ENCODE measurements at places on chromosomes 12 and 14.

DNA sequence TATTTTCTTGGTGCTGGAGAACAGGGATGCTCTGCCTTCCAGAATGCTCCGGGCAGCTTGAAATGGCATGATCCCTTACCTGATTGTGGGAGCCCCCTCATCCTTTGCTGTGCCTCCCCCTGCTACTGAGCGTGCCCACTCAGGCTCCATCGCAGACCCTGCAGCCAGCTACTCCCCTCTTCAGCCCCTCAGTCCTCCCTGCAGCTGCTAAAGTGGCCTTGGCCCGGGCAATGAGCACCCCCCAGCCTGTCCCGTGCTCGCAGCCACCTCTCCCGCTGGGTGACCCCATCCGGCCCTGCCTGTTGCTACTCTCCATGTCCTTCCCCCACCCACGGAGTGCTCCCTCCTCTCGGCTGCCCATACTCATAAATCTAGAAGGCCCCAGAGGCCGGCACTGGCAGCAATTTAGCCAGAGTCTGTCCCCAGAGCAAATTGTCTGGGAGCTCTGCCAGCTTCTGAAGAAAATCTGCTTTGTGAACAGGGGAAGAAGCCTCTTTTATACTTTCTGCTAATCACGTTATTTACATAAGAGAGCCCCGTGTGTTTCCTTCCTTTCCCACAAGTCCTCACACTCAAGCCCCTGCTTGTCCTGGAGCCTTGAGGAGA lies 143.7 kb upstream of the FRMD6 start:
- DNase-seq, result no peak

- DNase-seq, result no peak
Measured at GRCh38 chr12:22066310-22066709, 20.3 kb downstream of the CMAS start.

DNA sequence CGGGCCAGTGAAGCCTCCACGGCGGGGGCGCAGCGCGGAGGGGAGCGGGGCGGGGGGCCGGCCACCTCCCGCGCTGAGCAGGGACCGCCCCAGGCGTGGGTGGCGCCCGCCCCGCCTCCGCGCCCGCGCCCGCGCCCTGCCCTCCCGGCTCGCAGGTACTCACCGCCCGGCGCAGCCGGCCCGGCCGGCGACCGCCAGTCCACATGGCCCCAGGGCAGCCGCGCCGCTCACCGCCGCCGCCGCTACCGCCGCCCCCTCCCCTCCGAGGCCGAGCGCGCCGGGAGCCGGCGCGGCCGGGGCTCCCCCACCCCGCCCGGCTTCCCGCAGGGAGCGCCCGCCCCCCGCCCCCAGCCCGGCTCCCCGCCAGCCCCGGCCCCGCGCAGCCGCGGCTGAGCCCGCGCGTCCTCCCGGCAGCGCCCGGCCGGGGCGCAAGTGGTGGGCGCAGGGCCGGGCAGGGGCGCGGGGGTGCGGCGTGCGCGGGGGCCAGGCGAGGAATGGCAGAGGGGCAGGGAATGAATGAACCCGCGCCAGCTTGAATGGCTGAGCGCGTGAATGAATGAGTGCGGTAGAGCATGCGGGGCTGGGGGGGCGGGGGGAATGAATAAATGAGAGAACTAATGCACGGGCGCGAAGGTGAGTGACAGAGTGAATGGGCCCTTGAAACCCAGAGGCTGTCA lies at the start of gene BEGAIN:
BEGAIN (minus strand) TSS at position 332 of the 677 bp plus-strand sequence; CDS start at position 205, 127 bp downstream.
- no peak for DNase-seq

- DNase-seq, result no peak
Measured at GRCh38 chr14:91284791-91285548, 40.5 kb upstream of the GPR68 start.

DNA sequence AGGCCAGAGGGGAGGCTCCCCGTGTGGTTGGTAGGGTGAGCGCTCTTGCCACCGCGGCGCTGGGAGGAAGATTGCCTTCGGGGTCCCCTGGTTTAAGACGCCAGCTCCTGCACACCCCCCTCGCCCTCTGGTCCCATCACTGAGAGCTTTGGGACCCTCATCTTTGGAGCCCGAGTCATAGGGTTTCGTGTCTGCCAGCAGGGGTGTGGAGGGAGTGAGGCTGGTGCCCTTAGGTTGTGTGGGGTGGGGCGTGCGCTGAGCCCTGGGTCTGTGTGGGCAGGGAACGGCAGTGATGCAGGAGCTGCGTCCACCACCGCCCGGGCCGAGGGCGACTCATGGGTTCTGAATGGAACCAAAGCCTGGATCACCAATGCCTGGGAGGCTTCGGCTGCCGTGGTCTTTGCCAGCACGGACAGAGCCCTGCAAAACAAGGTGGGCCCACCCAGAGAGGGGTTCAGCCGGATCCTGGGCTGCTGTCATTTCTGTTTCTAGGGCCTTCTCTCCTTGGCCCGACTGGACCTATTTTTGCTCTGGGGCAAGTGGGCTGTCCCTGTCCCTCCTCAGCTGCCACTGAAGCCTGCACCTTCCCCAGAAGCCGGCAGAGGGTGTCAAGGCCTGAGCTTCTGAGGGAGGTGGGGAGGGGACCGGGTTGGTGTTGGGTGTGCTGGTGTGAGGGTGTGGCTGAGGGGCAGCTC lies 12.1 kb downstream of the ACADS start:
- DNase-seq, result no peak

DNA sequence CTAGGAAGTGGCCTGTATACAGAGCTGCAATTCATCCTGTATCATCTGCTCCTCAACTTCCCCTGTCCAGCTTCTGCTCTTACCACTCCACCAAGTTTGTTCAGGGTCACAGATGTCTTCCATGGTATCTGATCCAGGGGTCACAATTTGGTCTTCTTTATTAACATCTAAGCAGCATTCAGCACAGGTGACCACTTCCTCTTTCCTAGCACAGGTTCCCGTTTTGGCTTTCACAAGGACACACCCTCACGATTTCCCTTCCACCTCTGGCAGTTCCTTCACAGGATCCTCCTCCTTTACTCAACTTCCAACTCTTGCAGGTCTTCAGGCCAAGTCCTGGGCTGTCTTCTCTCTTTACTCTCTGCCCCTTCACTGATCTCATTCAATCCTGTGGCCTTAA lies 93.6 kb downstream of the TTC7B start:
- no peak for DNase-seq

GRCh38 chr12:2385529-2385928 lies 332.7 kb downstream of the CACNA1C start:
- no peak for DNase-seq

Measured in stimulated activated CD8-positive, alpha-beta memory T cell treated with anti-CD3 and anti-CD28 coated beads, Interleukin-2, amount 100 ng/mL, for 48 hours (primary cell).